ENCODE measurements at places on chromosomes 11 and 22.

DNA sequence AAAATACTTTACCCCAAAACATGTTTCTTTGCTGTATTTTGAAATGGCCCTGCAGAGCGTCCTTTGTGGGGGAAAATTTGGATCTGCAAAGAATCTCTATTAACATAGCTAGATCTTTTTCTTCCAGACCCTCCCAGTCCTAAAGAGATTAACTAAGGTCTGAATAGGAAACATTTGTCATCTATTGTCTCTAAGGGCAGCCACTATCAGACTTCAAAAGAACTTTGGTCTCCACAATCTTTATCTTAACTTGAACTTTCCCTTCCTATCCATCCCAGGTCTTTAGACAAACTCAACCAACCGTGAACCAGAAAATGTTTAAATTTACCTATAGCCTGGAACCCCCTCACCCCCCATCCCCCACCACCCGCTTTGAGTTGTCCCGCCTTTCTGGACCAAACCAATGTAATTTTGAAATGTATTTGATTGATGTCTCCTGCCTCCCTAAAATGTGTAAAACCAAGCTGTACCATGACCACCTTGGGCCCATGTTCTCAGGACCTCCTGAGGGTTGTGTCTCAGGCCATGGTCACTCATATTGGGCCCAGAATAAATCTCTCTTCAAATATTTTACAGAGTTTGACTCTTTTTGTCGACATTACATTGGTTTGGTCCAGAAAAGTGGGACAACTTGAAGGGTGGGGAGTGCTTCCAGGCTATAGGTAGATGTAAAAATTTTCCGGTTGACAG, 3.5 kb upstream of the KRTAP5-9 start:
- no peak overlapping the region for H3K4me3 ChIP-seq
- H3K27ac ChIP-seq = no peak overlapping the region
- DNase-seq = no peak
- no peaks in the 10 kb centered on the region for H3K36me3 ChIP-seq
- no peaks in the 10 kb centered on the region for H3K27me3 ChIP-seq

- no peaks in the 10 kb centered on the region for H3K27me3 ChIP-seq
- no peak overlapping the region for H3K4me3 ChIP-seq
- DNase-seq = no peak
- H3K36me3 ChIP-seq = no peaks in the 10 kb centered on the region
- no peak overlapping the region for H3K27ac ChIP-seq
Observed at GRCh38 chr22:46517255-46517761, 20.1 kb downstream of the CELSR1 start.

DNA sequence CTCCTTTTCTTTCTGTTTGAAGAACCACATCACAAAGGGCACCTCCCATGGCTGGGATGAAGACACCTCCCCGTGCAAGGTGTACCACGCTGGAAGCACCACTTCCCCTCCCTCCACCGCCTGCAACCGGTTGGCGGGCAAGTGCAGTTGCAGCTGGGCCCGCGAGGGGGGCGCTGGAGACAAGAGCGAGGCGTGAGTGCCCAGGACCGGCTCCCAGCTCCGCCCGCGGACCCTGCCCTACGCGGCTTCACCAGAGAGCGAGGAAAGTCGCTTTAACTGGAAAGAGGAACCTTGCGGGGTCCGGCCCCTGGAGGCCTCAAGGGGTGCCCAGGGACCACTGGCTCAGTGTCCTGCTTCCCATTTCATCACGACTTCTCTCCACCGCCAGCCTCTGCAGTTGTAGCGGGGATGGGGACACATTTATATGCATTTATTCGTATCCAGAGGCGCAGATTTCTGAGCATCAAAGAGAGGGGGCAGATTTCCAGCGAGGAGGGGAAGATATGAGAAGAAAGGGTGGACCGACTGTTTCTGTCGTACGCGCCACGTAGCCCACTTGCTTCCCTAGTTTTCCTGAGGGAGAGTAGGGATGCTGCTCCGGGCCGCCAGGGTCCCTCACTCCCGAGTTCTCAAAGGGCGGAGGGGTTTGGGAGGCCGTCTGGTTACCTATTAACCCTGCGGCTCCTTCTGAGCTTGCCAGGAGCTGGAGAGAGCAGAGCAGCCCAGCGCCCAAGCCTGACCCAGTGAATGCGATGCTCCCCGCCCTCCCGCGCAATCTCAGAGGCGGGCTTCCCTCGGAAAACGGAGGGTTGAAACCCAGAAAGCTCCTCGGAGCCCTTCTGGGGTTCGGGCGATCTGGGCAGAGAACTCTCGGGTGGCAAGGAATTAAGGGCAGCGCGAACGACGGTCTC, 3.5 kb downstream of the ESAM start:
- peak; percentile 41 for DNase-seq
- no peak overlapping the region for H3K27ac ChIP-seq
- peak overlapping the region; percentile 24 for H3K4me3 ChIP-seq
- H3K27me3 ChIP-seq = peaks cover 43% of the 10 kb centered on the region

GRCh38 chr22:38124236-38124974, 13.9 kb upstream of the BAIAP2L2 start:
- H3K27ac ChIP-seq = no peak overlapping the region
- H3K4me3 ChIP-seq = no peak overlapping the region
- H3K27me3 ChIP-seq = no peaks in the 10 kb centered on the region

GRCh38 chr22:49464037-49464436, 363.6 kb downstream of the BRD1 start:
- no peak overlapping the region for H3K4me3 ChIP-seq
- no peak overlapping the region for H3K27ac ChIP-seq
- DNase-seq = no peak
- H3K4me1 ChIP-seq = no peaks in the 10 kb centered on the region
- H3K36me3 ChIP-seq = no peaks in the 10 kb centered on the region

DNA sequence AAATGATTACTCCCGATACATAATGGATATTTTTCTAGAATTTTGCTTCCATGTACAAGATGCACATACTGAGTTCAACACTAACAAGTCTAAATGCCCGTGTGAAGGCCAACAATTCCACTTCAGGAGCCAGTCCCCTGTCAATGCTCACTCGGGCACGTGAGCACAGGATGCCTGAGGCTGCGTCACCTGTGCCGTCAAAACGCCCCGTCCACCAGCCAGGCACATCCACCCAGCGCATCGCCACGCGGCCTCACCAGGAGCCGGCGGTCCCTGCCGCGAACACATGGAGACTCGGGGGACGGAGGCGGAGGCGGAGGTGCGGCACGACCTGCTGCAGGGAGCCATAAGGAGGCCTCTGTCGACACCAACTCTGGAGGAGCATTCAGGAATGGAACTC, 9.8 kb downstream of the TOLLIP start:
- no peak overlapping the region for H3K27ac ChIP-seq
- H3K36me3 ChIP-seq = peaks cover 16% of the 10 kb centered on the region
- no peak overlapping the region for H3K4me3 ChIP-seq
- H3K4me1 ChIP-seq = no peaks in the 10 kb centered on the region

- H3K4me3 ChIP-seq = no peak overlapping the region
- H3K27me3 ChIP-seq = no peaks in the 10 kb centered on the region
- H3K27ac ChIP-seq = no peak overlapping the region
- DNase-seq = no peak
Observed at GRCh38 chr22:43007519-43008102, 7.3 kb downstream of the PACSIN2 start.

DNA sequence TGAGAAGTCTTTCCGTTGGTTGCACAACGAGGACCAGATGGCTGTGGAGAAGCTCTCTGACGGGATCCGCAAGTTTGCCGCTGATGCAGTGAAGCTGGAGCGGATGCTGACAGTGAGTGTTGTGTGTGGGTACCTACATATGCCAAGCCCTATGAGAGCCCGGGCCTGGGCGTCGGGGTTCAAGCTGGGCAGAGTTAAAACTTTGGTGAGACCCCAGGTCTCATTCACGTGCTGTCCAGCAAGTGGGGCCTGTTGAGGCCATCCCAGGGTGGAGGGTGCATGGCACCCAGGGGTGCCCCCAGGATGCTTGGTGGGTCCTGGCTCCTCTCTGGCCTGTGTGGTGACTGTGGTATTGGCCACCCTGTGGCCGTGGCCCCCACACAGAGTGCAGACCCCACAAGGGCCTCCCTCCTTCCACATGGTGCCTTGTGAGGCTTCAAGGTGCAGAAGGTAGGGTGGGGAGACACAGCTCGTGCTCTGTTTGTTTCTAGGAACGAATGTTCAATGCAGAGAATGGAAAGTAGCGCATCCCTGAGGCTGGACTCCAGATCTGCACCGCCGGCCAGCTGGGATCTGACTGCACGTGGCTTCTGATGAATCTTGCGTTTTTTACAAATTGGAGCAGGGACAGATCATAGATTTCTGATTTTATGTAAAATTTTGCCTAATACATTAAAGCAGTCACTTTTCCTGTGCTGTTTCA, 12.8 kb downstream of the GATD1 start:
- no peak for DNase-seq
- peaks cover 32% of the 10 kb centered on the region for H3K36me3 ChIP-seq
- H3K4me1 ChIP-seq = no peaks in the 10 kb centered on the region
- H3K27me3 ChIP-seq = no peaks in the 10 kb centered on the region
- H3K27ac ChIP-seq = no peak overlapping the region
- H3K4me3 ChIP-seq = no peak overlapping the region

DNA sequence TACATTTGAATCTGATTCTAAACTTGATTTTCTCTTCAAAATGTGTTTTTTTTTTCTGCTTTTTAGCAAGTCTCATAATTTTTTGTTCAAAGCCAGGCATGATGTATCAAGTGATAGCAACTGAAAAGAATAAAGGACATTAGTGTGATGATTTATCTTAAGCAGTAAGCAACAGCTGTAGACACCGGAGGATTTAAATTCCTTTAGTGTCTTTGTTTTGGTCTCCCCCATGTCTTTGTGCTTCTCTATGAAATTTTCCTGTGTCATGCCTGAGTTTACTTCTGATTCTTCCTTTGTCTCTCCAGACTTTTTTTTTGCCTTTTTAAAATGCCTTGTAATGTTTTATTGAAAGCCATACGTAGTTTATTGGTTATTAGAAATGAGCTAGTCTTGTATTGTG, 934.2 kb upstream of the RAG2 start:
- H3K27ac ChIP-seq = no peak overlapping the region
- no peak for DNase-seq
- no peaks in the 10 kb centered on the region for H3K27me3 ChIP-seq
- H3K4me1 ChIP-seq = no peaks in the 10 kb centered on the region

Data from effector memory CD4-positive, alpha-beta T cell (primary cell).